T1000 (cell line): ENCODE measurements at places on chromosomes 1 and 21.
A peak's percentile ranks its signal among the peaks of the same experiment; 100 is the strongest.

DNA sequence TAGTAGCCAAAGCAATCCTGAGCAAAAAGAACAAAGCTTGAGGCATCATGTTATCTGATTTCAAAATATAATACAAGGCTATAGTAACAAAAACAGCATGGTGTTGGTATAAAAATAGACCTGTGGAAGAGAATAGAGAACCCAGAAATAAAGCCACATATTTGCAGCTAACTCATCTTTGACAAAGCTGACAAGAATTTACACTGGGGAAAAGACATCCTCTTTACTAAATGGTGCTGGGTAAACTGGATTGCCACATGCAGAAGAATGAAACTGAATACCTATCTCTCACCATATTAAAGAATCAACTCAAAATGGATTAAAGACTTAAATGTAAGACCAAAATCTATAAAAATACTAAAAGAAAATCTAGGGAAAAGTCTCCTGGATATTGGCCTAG lies 59.5 kb upstream of the CD55 start:
- no peak for DNase-seq

GRCh38 chr1:26799479-26800142 lies 11.9 kb downstream of the PIGV start:
- DNase-seq, result no peak

DNA sequence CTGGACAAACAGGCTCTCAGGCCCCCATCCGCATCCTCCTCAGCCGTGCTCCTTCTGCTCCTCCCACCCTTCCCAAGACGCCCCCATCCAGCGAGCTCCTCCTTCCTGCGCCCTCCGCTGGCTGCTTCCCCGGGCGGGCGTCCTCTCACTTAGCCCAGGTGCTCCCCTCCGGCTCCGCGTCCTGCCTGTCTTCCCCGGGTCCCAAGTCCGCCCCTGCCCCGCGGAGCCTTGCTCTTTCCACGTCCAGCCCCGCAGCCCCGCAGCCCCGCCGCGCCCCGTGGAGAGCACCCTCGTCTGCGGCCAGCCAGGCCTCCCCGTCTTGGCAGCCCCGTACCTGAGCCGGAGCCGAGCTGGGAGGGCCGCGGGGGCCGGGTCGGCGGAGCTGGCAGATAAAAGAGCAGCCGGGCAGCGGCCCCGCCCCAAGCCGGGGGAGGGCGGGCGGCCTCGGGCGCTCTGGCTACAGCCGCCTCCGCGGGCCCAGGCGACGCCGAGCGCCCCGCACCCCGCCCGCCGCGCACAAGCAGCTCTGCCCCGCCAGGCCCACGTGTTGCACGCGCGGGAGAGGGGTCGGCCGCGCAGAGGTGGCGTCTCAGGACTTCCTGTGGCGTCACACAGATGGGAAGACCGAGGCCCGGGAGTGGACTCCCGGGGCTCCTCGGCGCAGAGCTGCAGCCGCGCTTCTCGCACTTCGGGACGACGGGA lies at the start of gene PAQR7:
TSS of gene PAQR7 (minus strand) at position 555 of the 702 bp plus-strand sequence. CDS start 11,869 bp downstream, outside the sequence.
- DNase-seq, result peak; percentile 69

DNA sequence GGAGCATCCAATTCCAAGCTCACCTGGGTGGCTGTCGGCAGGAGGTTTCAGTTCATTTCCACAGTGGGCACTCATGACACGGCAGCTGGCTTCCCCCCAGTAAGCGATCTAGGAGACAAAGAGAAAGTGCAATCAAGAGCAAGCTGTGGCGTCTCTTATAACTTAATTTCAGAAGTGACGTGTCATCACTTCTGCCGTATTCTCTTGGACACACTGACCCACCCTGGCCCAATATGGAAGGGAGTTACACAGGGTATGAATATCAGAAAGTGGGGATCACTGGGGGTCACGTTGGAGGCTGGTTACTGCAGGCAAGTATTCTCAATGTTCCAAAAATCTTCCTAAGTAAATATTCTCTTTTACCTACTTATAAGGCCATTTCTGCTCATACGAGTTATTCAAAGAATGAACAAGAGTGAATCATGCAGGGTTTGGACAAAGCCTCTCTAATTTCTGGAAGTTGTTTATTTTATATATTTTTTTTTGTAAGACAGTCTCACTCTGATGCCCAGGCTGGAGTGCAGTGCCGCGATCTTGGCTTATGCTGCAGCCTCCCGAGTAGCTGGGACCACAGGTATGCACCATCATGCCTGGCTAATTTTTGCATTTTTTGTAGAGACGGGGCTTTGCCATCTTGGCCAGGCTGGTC lies 46.5 kb upstream of the GREM2 start:
- no peak for DNase-seq

DNA sequence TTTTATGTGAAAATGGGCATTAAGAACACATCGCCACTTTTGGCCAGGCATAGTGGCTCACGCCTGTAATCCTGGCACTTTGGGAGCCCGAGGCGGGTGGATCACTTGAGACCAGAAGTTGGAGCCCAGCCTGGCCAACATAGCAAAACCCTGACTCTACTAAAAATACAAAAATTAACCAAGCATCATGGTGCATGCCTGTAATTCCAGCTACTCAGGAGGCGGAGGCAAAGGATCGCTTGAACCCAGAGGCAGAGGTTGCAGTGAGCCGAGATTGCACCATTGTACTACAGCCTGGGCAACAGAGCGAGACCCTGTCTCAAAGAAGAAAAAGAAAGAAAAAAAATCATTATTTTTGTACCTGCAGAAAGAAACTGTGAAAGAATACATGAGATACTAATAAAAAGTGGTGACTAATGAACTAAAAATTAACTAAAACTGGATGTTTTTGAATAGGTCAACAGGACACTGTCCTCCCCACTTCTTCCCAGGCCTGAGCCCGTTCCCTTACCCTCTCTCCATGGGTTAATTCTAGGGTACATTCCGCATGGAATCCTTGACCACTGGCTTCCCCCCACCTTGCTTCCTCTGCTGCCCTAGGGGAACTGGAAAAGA lies 8.3 kb upstream of the TINAGL1 start:
- no peak for DNase-seq
